Karpas-422 (cell line): ENCODE measurements at places on chromosomes 13 and 19.
A peak's percentile ranks its signal among the peaks of the same experiment; 100 is the strongest.

GRCh38 chr13:101394605-101395004 is 21.7 kb downstream of the NALCN start:
- no peak for DNase-seq

GRCh38 chr13:43326100-43326499 is 302.7 kb downstream of the DNAJC15 start:
- DNase-seq = no peak

DNA sequence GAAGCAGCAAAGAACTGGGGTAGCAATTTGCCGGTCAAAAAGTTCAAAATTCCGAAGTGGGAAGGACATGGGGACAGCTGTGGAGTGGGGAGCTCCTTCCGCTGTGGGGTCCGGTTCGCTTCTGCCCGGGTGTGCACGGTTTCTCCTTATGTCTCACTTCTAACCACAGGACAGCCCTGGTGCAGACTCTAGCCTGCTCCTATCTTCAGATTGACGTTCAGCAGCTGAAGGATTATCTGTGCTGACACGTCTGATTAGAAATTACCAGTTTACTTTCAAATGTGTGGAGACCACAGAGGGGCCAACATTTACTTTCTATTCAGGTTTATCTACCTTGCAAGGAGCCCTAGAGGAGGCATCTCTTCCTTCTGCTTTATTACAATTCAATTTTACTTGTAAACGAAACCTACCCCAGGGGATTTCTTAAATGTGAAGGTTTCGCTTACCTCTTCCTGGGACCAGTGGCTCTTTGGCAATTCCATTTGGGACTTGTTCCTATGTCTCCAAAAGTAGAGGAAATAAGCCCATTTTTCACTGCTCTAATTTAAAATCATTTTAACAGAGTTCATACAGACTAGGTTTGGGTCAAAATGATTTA is 27.3 kb downstream of the LHFPL6 start:
- DNase-seq = no peak

DNA sequence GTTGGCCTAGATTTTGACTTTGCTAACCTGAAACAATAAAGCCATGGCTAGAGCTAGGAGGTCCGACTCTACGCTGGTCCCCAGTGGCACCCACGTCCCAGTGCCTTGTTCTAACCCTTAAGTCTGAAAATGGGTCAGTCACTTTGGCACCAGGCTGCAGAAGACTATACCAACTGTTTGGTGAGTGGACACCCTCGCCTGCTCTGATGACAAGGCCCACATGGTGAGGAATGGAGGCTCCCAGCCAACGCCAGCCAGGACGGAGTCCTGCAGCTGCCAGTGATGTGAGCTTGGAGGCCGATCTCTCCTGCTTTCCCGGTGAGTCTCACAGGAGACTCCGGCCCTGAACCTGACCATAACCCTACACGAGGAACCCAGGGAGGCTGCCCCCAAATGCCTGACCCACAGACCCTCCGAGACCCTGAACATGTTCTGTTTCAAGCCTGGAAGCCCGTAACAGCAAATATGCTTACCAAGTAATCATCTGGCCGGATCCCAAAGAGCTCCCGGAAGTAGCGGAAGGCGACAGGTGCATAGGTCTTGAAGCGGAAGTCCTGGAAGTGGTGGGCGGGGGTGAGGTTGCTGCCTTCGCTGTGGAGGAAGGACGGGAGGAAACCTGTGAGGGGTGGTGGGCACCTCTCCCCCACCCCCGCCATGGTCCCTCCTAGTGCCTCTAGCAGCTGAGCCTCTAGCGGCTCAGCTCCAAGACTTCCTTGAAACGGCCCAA is 34.1 kb upstream of the CACTIN start:
- DNase-seq = no peak

DNA sequence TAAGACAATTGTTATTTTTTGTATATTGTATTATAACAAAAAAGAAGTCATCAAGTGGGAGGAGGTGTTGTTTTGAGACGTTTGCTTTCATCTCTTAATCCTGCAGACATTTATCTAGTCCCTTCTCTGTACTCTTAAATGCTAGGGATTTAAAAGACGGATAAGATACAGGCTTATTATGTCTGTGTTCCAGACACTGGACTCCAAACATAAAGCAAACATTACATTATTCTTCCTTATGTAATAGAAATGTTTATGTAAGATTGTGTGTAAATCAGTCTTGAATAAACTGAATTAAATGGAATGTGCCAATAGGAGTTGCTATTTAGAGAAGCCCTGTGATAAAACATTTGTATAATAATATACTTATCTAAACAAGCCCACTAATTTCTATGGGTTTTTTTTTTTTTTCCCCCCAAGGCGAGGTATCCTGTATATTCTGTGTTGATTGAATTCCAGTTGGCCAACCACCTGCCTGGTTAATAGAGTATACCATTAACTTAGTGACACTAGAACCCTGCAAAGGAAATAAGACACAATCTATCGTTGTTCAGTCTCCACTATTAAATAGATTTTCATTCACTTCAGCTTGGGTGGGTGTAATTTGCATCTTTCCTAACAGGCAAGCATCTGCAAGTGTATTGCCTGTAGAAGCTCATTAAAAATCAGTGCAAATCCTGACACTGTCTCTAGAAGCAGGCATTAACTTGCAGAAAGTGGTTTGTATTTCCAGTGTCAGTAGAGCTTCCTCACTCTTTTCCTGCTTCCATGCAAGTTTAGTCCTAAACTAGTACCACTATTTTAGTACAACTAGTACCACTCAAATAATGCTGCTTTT is 69.0 kb downstream of the LRCH1 start:
- DNase-seq = peak; percentile 16

- no peak for DNase-seq
Observed at GRCh38 chr13:103618151-103618550, 551.9 kb upstream of the SLC10A2 start.

GRCh38 chr13:45846681-45847080 is 4.9 kb downstream of the SIAH3 start:
- DNase-seq = no peak

DNA sequence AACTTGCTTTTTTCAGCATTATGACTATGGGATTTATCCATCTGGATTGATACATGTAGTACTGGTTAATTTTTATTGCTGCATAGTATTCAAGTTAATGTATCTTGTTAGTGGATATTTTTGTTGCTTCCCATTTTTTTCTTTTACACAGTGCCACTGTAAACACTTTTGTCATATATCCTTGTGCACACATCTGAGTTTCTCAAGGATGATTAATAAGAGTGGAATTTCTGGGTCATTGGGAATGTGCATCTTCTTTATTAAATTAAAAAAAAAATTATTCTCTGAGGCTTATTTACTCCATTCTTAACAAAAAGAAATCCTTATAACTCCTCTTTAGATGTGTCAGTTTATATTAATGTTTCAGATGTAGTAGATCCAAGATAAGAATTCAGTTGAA is 27.3 kb downstream of the B3GLCT start:
- no peak for DNase-seq

DNA sequence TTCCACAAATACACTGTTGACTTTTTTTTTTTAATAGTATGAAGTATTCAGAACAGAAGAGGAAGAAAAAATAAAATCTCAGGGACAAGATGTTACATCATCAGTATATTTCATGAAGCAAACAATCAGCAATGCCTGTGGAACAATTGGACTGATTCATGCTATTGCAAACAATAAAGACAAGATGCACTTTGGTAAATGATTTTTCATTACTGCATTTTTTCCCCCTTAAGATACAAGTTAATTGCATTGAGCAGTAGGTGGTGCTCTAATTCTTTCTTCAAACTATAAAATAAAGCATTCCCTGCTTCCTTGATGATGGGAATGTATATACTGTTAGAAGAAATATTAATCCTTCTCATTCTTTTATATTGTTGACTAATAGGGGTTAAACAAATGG is 17.1 kb downstream of the UCHL3 start:
- DNase-seq = no peak

- DNase-seq = no peak
Observed at GRCh38 chr13:24459234-24459633, 53.3 kb downstream of the PARP4 start.

- DNase-seq = no peak
Observed at GRCh38 chr19:13717194-13717643, 47.1 kb upstream of the MRI1 start.

GRCh38 chr19:46574533-46574932 is 26.6 kb upstream of the CALM3 start:
- no peak for DNase-seq

GRCh38 chr19:48418317-48419064 is 25.0 kb downstream of the GRIN2D start:
- DNase-seq = no peak

- DNase-seq = no peak
Observed at GRCh38 chr13:39682788-39683187, 27.3 kb downstream of the COG6 start.

GRCh38 chr19:46373491-46374359 is 26.8 kb downstream of the PPP5C start:
- DNase-seq = no peak

DNA sequence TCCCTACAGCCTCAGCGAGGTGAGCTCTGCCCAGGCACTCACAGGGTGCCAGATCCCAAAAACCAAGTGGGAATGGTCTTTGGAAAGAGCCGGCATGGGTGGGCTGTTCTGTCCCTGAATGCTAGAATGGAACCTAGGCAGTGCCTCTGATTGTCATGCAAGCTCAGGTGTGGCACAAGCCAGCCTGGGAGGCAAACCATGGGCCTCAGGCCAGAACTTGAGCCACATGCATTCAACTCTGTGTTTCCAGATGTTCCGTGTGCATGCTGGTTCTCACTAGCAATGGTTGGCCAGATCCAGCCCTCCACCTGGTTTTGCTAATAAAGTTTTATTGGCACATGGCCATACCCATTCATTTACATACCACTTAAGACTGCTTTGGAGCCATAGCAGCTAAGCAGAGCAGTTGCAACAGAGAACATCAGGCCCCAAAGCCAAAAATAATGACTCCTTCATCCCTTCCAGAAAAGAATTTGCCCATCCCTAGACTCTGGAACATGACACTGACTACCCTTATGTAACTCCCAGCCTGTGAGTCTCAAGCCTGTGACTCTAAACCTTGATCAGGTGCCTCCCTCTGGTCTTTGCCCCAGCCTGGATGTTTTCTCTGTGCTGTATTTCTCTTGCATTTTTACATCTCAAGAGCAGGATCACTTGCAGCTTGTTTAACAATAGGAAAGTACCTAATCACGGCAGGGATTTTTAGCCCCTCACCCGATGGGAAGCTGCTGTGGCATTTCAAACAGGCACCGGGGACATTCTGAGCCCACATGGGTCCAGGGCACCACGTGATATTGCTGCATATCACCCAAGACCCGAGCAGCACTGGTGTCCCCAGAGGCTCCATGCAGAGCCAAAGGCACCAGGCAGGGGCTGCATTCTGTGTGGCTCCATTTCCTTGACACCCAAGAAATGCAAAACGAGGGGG is 55.4 kb upstream of the USE1 start:
- DNase-seq = peak; percentile 91

DNA sequence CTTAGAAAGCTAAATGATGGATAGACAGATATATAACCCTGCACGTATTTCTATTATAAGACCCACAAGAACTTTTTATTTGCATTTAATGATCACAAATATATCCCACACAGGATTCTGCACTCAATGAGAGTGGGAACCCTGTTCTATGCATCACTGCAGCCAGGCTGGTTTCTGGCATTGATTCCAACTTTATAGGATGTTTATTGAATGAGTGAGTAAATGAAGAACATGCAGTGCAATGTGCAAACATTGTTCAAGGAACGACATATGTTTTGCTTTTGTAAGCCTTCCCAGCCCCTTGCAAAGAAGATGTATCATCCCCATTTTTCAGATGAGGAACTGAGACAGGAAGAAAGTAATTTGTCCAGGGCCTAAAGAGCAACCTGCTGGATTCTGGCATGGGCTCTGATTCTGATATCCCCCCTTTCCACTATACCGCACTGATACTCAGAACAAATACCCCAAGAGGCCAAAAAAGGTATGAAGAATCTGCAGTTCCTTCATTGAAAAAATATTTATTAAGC is 246.3 kb downstream of the LACC1 start:
- DNase-seq = no peak

GRCh38 chr13:38440666-38441065 is 91.0 kb downstream of the UFM1 start:
- DNase-seq = no peak

DNA sequence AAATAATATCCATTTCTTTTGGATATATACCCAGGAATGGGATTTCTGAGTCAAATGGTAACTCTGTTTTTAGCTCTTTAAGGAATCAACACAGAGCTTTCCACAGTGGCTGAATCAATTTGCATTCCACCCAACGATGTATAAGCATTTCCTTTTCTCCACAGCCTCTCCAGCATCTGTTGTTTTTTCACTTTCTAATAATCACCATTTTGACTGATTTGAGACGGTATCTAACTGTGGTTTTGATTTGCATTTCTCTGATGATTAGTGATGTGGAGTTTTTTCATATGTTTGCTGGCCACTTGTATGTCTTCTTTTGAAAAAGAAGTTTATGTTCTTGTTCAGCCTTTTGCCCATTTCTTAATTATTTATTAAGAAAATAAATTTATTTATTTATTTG is 352.2 kb upstream of the OBI1 start:
- DNase-seq = no peak

DNA sequence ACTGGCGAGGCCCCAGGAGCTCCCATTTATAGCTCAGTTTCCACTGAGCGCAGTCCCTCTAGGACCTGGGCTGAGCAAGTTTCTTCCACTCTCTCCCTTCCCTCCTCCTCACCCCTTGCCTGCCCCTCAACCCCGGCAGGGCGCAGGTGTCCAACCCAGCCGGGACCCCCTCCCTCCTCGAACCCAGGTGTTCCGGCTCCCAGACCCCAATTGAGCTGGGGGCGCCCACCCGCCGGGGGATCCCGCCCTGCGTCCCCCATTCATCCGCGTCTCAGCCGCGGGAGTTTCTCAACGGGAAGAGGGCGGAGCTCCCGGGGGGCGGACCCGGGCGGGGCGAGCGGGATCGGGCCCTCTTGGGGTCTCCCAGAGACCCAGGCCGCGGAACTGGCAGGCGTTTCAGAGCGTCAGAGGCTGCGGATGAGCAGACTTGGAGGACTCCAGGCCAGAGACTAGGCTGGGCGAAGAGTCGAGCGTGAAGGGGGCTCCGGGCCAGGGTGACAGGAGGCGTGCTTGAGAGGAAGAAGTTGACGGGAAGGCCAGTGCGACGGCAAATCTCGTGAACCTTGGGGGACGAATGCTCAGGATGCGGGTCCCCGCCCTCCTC is at the start of gene KIRREL2:
Gene KIRREL2, plus strand, starts transcription at position 366 of the 604 bp plus-strand sequence. Its CDS starts 209 bp downstream, at position 575.
- no peak for DNase-seq

GRCh38 chr13:52319876-52320275 is 86.1 kb downstream of the THSD1 start:
- no peak for DNase-seq

GRCh38 chr13:110989331-110989730 is 74.5 kb upstream of the ANKRD10 start:
- DNase-seq = no peak

DNA sequence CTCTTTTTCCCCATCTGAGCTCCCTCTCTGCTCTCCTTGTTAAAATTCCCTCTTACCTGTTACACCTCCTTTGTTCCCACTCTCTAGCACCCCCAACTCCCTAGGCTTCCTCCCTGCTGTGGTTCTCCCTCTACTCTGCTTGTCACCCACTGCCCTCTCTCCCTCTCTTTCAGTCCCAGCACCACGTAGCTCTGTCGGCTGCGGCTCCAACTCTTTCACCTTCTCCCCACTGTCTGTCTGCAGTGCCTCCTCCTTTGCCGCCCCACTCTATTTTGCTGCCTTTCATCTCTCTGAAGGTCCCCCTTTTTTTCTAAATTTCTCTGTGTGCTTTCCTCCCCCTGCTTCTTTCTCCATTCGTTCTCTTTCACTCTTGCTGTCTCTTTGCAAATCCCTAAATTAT is 1.1 kb downstream of the ZNF836 start:
- no peak for DNase-seq

- no peak for DNase-seq
Observed at GRCh38 chr13:30154531-30154930, 152.8 kb downstream of the KATNAL1 start.

- no peak for DNase-seq
Observed at GRCh38 chr19:15614507-15615379, at the start of gene CYP4F8. Gene CYP4F8 (plus strand): TSS chr19:15615218. CDS start chr19:15615617, 399 bp downstream.
